ENCODE measurements at places on chromosomes 12 and 14.

GRCh38 chr14:103392106-103392505, 6.9 kb downstream of the MARK3 start:
- no peak for DNase-seq

GRCh38 chr12:2328661-2329060, 275.9 kb downstream of the CACNA1C start:
- DNase-seq, result no peak

GRCh38 chr12:111412007-111412829, 6.5 kb downstream of the SH2B3 start:
- no peak for DNase-seq

GRCh38 chr14:49621114-49621881, 699 bp downstream of the MGAT2 start:
- DNase-seq, result no peak

DNA sequence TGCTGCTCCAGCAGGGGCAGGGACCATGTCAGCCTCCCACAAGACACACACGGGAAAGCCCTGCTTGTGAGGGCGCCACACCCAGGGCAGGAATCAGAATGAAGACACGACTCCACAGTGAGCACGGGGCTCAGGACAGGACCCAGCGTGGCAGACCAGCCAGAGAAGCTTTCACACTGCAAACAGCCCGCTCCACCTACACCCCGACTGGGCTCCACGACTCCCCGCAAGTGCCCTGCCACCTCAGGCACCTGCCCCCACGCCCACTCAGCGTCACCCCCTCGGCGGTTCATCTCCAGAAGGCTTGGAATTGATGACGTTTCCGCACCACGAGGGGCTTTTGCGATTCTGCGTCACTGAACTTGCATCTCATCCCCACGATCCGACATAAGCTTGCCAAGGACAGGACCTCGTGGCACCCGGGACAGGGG, 91.1 kb downstream of the FBXL14 start:
- no peak for DNase-seq

- DNase-seq, result no peak
Measured at GRCh38 chr12:51549637-51550036, 41.4 kb upstream of the SCN8A start.

DNA sequence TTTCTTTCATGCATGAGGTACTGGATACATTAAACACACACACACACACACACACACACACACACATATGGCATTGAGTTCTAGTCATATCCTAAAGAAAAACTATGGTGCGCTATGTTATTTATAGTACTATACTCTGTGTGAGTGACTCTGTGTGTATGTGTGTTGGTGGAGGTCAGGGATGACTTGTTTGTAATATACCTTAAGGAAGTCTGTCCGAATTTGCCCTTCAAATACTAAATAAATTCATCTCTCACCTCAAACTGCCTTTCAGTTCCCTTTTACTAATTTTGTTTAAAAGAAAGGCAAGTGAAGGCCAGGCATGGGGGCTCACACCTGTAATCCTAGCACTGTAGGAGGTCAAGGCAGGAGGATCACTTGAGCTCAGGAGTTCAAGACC, 2.1 kb upstream of the AKAP5 start:
- no peak for DNase-seq

- DNase-seq, result no peak
Measured at GRCh38 chr12:26609986-26610385, 223.0 kb downstream of the ITPR2 start.

- no peak for DNase-seq
Measured at GRCh38 chr14:90454041-90455000, 57.5 kb downstream of the CALM1 start.

GRCh38 chr12:74537126-74537706, 419 bp upstream of the ATXN7L3B start:
- no peak for DNase-seq

- DNase-seq, result no peak
Measured at GRCh38 chr14:75231320-75231719, 47.3 kb upstream of the FOS start.

DNA sequence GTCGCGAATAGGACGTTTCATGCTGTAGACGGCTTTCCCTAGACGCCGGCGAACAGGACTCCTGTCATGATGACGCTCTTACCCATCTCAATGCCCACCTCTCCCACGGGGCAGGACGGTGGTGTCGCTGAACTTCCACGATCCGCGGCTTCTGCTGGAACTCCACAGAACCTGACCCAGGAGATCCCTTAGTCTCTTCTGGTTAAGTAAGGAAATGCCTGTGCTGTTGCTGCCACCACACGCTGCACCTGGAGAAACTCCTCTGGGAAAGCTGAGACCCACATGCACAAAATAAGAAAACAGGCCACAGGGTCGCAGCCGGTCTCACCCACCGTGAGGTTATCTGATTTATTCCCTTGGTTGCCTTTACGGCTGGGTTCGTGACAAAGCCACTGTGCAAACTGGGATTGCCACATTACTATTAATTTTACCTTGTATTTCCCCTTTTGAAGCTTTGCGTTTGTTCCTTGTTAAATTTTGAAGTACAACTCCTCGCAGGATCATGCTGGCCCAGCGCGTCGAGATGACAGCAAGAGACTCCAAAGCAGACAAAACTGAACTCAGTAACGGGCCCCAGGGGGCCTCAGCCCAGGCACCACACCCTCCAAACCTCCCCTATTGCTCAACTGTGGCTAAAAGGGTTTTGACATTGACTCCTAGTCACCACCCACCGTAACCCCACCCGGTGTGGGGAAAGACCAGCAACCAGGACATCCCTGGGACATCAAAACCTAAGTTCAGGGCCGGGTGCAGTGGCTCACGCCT, 9.2 kb upstream of the MMP17 start:
- no peak for DNase-seq

- no peak for DNase-seq
Measured at GRCh38 chr14:70816525-70816924, 7.2 kb upstream of the MAP3K9 start.

GRCh38 chr14:55707365-55707804, 127.4 kb downstream of the KTN1 start:
- no peak for DNase-seq

- DNase-seq, result no peak
Measured at GRCh38 chr14:90491221-90491885, 94.5 kb downstream of the CALM1 start.

GRCh38 chr12:60216226-60216625, 620.4 kb downstream of the SLC16A7 start:
- no peak for DNase-seq

DNA sequence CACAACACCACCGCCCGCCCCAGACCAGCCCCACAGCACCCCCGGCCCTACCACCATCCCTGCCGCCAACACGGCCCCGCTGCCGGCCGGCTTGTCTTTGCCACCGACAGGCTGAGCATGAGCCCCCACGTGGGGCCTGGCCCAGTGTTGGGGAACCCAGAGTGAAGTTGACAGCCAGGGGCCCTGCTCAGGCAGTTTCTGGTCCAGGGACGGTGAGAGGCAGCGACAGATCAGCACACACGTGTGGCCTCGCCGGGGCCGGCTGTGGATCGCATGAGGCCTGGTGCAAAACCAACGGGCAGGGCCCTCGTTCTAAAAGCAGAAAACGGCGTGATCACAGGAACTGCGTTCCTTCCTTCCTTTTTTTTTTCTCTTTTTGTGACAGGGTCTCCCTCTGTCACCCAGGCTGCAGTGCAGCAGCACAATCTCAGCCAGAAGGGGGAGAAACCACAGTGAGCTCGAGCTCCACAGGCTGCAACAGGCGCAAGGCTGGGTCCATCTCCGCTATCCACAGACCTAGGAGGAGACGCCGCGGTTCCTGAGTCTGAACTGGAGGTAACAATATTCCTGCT, 50.5 kb upstream of the FBRSL1 start:
- DNase-seq, result no peak

DNA sequence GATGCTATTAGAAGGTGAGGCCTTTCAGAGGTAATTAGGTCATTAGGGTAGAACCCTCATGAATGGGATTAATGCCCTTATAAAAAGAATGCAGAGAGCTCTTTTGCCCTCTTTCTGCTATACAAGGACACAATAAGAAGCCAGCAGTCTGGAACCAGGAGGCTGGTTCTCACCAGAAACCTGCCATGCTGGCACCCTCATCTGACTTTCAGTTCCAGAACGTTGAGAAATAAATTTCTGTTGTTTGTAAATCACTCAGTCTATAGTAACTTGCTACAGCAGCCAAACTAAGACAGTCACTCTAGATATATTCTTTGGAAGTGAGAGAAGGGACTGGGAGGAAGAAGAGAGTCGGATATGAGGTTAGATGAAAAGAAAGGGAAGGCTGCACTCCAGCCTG, 125.0 kb upstream of the MYF6 start:
- no peak for DNase-seq

DNA sequence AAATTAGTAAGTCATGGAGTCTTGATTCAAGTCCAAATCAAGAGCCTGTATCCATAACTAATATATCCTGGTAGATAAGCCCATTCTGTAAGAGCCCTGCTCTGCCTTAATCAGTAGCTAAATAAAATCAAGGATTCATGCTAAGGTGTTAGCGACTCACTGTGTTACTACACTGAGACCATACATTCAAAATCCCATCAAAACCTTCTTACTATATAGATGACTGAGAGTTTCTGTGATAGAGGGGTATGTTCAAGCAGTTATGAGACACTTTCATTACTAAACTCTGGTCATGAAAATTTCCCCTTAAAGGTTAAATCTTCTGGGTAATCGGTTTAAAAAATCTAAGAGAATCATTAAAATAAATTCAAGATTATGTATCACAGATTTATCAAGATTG, 78.5 kb downstream of the MDGA2 start:
- DNase-seq, result no peak

GRCh38 chr14:52350445-52350844, 36.3 kb downstream of the PTGER2 start:
- DNase-seq, result no peak

GRCh38 chr14:65748796-65749195, 336.3 kb downstream of the FUT8 start:
- no peak for DNase-seq

DNA sequence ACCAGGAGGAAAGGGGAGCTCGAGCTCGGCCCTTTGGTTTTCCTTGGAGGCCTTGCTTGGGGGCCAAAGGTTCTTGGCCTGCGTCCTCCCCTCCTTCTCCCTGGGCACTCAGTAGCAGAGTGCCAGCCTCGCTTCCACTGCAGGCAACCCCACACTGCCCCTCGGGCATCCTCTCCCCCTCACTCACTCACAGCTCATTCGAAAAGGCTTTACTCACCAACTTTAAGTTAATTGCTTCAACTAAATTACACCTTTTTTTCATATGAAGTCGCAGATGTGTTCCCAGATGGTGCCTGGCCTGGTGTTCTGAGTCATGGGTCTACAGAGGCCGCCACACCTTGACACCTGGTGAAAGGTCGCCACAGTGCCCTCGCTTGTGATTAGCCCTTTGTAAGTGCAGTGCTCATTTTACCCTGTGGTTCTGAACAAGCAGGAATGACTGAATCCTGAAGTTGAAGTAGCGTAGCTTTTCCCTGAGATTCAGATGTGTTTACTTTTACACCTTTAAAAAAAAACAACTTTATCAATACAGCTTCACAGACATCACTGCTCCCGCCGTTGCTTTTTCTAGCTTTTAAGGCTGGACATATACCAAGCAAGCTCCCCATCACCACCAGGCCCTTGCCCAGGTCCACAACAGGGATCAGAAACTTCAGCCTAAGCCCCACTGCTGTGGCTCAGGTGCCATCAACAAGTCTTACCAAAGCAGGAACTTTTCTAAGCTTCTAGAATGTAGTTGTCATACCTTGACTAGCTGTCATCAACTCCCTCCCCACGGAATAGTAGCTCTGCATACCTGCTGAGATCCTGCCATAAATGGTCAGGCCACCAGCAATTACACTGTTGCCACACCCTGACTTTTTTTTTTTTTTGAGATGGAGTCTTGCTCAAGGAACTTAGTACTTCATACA, 20.3 kb upstream of the ADIPOR2 start:
- no peak for DNase-seq

GRCh38 chr14:47959740-47960139, 284.3 kb upstream of the MDGA2 start:
- no peak for DNase-seq

- DNase-seq, result no peak
Measured at GRCh38 chr14:55354500-55354899, 57.1 kb downstream of the ATG14 start.

DNA sequence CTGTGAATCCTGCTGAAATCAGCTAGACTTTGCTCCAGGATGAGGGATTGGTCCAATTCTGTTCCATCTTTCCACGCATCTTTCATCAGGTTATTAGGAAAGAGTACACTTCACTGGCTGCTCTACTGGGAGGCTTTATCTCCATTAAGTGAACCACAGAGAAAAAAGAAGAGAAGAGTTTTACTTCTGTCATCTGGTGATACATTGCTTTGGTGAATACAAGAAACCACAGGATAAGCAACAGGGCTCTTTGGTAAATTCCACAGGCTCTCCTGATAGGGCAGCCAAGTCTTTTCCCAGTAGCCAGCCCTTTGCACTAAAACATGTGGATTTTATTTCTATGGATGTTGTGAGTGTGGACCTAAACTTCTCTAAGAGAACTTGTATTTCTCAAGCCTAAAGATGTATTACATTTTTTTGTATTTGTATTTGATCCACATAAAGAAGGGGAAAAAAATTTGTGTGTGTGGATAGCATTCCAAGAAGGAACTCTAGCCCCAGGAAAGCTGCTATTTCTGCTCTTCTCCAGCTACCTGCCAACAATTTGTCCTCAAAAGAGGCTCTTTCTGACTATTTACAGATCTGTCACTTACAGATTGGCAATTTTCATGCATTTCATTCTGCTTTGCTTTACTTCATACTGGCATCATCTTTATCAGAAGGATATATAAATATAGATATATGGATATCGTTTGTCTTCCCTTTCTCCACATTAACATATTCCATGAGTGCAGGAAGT, 1117.6 kb upstream of the TMEM132C start:
- no peak for DNase-seq

- DNase-seq, result no peak
Measured at GRCh38 chr12:107853479-107853878, 79.0 kb downstream of the ASCL4 start.

- DNase-seq, result no peak
Measured at GRCh38 chr12:121793440-121793837, at the start of gene RHOF. Gene RHOF (minus strand): TSS chr12:121793688. CDS start chr12:121793633, 55 bp downstream.

DNA sequence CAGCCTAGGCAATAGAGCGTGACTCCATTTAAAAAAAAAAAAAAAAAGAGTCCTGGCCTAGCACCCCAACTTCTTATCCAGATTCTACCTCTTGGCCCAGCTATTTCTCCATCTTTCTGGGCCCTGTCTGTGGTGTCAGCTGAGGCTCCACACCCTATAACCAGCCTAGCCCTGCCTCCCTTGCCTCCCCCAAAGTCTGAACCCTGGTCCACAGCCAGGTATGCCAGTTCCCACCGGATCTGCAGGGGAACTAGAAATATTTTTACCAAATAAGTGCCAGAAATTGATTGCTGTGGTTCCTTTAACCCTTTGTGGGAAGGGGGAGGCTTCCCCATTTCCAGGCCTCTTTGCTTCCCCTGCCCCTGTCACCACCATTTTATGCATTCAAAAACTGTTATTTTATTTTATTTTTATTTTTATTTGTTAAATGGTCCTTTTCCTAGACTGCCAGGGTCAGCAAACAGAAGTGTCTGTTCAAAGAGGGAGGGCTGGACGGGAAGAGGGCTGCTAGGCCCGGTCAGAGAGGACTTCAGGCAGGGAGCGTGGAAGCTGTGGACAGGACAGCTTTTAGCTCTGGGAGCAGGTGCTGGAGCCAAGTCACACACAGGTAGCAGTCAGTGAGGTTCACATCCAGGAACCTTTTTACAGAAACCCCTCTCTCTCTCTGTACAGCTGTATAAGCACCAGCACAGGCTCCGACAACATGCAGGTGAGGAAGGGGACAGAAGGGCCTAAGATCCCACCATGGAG, 23.2 kb downstream of the TTC9 start:
- DNase-seq, result no peak
